ENCODE measurements at places on chromosomes 12 and 14.
A peak's percentile ranks its signal among the peaks of the same experiment; 100 is the strongest.

- peak; percentile 88 for DNase-seq
These were observed at the start of gene RNF31 for GRCh38 chr14:24146978-24147760. Gene RNF31 (plus strand): TSS chr14:24147498. CDS start chr14:24147699, 201 bp downstream.

- DNase-seq, result no peak
These were observed 208.5 kb downstream of the C12orf50 start for GRCh38 chr12:87820524-87821202.

- DNase-seq, result no peak
These were observed 15.7 kb downstream of the PGAM5 start for GRCh38 chr12:132726386-132726785.

GRCh38 chr12:56330936-56331490 lies 2.8 kb downstream of the PAN2 start:
- DNase-seq, result no peak

DNA sequence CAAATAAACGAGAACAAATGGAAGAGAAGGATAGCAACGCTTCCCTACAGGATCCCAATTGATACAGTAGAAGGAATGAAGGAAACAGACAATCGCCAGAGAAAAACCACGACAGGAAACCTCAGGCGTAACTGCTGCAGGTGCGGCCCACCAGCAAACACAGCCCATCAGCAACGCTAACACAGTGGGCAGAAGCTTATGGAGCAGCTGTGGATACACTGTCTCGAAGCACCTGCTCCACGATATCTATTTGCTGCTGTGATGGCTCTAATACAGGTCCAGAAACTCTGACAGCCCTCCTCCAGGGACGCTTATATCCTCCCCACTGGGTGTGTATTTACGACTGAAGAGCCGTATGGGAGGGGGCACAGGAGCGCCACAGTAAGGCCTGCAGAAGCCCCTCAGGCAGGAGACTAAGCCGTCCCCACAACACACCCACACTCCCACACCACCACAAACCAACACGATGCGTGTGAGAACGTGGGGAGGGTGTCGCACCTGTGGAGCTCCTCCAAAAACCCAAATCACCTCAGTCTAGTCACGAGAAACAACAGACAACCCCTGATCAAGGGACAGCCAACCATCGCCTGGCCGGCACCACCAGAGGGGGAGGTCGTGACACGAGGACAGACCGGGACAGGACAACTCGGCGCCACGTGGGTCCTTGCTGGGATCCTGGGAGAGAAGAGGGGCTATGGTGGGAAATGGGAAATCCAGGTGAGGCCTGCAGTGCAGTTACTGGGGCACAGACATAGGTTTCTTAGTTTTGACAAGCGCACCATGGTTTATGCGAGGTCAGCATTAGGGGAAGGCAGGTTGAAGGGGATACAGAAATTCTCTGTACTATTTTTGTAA lies 24.0 kb downstream of the POLE start:
- DNase-seq, result no peak

DNA sequence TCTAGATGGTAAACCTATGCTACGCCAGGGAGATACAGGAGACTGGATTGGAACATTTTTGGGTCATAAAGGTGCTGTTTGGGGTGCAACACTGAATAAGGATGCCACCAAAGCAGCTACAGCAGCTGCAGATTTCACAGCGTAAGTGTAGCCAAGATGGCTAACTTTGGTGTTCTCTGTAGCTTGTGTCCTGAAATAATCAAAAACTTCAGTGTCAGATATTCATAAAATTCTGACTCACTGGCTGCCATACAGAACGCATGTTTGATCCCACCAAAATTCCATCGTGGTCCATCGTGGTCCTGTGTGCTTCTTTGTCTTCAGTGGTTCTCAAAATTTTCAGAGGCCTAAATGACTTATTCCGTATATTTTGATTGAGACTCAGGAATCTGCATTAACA lies 1.3 kb downstream of the STRAP start:
- no peak for DNase-seq

GRCh38 chr12:67795236-67795635 lies 146.7 kb downstream of the DYRK2 start:
- DNase-seq, result no peak

DNA sequence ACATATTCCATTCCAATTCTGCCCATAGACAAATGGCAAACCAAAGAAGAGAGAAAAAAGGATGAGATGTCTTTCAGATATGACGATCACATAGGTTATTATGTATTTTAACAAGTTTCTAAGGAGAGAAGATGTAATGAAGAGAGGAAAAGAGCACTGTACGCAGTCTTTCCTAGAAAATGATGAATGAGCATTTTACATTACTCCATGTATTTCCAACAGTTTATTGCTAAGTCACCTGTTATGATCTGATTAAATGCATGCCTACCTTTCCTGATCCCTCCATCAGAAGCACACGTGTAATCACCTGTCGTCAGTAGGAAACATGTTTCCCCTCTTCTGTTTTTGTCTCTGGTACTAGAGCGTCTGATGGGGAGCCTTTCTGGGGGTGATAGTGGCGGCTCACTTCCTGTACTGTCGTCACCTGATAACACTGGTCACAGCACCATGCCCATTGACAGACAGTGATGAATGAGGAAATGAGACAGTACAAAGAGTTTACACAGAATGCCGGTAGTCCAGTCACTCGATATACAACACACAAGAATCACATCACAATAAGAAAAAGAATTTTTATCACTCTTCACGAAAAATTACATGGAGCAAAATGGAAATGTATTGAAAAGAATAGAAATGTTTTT lies 161.6 kb downstream of the KCNC2 start:
- DNase-seq, result no peak
